AG09319 (cell line): ENCODE measurements at places on chromosomes 11 and 22.
A peak's percentile ranks its signal among the peaks of the same experiment; 100 is the strongest.

DNA sequence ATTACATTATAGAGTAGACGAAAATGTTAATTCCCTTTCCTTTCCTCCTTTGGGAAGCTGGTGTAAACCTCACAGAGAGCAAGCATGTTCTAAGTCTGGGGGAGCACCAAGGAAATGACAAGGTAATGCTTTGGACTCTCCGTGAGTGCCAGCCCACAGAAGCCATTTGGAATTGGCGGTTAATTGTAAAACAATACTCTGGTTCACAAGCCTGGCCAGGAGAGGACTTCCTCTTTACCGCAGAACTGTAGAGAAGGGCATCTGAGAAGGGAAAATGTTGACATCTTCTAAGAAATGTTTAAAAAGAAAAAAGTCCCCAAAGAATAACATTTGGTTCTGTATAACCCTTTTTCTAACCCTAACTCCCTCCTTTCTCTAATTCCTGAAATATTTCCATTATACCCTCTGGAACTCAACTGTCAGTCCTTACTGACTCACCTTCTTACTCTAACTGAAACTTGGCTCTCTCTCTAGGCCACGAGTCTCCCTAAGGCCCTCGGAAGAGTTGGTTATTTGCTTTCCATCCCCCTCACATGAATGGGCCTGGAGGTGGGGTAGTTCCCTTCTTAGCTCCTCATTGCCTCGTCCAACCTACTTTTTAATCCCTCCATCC is 379.8 kb downstream of the SOX6 start:
- DNase-seq, result no peak

DNA sequence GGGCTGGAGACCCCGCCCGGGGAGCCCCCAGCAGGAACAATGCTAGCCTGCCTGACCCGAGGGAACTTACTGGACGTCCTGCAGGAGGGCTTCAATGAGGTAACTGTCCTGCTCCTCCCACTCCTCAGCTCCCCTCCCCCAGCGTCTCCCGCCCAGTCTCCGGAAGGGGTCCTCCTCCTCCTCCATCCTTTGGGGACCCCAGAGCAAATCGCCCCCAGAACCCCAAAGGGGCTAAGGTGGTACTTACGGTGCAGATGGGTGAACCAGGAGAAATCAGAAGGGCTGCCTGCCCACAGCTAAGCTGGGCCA is 272 bp downstream of the DIXDC1 start:
- no peak for DNase-seq

GRCh38 chr22:32226326-32227104 is 21.6 kb upstream of the RFPL2 start:
- no peak for DNase-seq

DNA sequence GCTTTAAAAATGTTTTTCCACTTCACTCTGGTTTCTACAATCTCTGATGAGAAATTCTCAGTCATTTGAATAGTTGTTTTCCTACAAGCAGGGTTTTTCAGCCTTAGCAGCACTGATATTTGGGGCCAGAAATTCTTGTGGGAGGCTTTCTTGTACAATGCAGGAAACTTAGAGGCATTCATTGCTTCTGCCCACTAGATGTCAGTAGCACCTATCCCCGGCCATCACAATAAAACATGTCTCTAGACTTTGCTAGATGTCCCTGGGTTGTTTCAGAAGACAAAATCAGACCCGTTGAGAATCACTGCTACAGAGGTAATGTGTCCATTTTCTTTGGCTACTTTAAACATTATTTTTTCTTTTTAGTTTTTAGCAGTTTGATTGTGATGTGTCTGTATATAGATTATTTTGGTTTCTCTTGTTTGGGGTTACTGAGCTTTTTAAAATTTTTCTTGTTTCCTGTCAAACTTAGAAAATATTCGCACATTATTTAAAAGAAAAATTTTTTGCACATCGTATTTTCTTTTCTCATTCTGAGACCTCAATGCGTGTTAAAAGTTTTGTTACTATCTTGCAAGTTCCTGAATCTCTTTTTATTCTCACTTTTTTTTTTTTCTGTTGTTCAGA is 60.8 kb upstream of the CCDC179 start:
- DNase-seq, result peak; percentile 8

DNA sequence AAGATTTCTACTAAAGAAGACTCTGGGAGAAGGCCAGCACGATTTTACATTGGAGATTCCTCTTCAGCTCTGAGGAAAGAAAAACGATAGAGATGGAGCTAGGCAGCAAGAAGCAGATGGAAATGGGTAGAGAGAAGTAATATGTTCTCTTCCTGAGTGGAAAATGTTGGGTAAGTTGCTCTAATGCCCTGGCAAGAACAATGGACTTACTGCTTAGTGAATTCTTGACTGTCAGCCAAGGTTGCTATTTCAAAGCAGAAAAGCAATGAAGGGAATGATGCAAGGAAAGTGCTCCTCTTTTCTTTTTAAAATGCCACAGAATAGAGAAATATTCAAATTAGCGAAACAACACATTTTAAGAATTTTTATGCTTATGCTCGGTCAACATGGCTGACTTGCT is 38.4 kb upstream of the CWF19L2 start:
- peak; percentile 24 for DNase-seq

DNA sequence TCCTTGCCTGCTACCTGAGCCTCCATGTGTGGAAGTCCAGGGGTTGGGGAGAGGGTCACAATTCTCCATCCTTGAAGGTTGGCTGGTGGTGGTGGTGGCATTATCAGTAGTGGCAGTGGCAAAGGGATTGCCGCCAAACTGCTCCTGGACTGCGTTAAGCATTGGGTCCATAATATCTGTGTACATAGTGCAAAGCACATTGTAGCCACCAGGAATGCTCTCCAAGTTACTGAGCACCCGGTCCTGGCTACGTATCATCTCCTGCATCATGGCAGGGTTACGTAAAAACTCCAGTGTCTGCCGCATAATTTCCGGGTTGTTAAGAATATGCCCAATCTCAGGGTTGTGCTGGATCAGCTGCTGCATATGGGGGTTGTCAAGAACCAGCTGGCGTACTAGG is 1.2 kb downstream of the UBQLN3 start:
- DNase-seq, result no peak

GRCh38 chr11:74681686-74682651 is 49.3 kb downstream of the CHRDL2 start:
- no peak for DNase-seq

DNA sequence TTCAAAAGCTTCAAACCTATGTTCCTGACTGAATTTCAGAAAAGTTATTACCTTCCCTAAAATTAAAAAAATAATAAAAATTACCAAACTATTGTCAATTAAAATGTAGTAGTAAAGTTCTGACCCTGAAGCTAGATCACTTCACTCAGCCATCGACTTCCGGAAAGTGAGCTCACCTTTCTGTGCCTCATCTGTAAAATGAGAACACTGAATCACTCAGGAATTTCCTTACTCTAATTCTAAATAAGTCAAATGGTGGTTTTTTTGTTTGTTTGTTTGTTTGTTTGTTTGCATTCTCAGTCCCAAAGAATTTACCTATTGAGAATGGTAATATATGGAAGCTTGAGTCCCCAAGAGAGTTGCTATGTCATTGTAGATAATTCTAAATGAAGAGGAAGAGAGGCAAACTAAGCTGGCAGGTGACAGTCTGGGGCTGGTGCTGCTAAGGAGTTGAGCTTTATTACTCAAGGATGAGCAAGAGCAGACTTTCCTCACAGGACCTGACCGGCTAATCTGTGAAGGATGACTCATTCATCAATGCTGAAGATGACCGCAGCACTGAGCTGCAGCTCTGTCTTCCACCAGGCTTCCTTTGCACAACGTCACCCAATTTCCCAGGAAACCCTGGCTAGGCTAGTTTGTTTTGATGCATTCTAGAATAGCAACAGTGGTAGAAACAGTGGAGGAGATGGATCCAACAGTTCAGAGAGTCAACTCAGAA is 248.8 kb downstream of the RAB38 start:
- DNase-seq, result no peak

DNA sequence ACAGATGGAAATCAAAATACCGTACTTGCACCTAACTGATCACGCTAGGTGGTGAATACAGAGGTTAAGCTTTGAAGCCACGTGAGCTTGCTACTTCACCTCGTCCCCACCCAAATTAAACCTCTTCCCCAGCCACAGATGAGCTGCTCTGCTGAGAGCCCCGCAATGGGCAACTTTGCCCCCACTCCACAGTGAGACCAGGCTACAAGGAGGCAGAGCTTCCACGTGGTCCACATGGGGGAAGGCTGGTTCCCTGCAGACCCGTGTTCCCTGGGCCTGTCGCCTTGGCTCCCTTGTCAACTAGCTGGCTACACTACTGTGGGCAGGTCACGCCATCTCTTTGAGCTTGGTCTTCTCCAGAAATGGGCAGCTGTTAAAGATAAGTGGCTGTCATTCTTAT is 10.9 kb downstream of the CD5 start:
- DNase-seq, result no peak

- peak; percentile 80 for DNase-seq
Observed at GRCh38 chr22:45210991-45211390, 29.7 kb downstream of the KIAA0930 start.

DNA sequence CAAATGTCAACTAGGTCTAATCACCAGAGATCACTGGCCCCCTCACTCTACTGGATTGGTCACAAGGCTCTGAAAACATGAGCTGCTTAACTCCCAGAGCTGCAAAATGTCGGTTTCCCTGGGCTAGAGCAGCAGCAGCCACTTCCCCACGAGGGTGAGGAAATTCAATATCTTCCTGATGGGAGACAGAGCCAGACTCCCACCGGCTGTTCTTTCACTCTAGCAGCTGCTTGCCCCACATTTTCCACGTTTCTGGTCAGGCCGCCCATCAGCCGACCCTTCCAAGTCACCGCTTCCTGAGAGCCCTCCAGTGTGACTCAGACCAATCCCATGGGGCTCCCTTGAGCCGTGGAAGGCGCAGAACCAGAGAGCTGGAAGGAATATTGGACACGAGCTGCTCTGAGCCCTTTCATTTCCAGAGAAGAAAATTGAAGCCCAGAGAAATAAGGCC is 227.0 kb downstream of the ADAMTS15 start:
- no peak for DNase-seq

GRCh38 chr11:123405123-123405592 is 24.9 kb upstream of the GRAMD1B start:
- no peak for DNase-seq

DNA sequence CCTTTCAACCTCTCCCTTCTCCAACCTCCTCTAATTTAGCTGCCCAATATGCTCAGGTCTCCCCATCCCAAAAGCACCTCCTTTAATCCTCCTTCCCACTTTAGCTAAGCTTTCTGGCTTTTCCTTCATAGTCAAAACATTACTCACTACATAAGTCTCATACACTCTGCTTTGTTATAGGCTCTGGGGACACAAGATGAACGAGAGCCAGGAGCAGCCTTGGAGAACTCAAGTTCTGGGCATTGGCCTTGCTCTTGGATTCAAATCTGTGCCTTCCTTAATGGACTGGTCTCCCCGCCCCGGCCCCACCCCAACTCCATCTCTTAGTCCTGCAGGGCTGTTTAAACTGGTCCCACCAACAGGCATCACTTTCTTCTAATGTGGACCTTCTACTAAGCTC is 11.4 kb upstream of the HPX start:
- no peak for DNase-seq

DNA sequence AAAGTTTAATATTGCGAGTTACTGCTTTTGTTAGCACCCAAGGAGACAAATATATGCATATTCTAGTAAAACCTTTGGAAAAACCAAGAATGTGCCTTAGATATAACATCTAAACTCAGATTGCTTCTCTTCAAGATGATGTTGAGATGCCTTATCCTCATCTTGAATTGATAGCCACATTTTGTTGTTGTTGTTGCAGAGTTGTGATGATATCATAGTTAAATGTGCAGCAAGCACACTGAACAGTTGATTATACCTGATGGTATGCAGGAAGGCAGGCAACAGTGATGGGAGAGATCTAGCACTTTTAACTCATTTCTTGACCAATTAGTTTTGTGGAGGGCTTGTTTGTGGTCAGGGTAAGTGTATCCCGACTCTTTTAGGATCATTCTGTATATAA is 48.0 kb downstream of the KDM2A start:
- no peak for DNase-seq

GRCh38 chr11:36155770-36156160 is 133.5 kb downstream of the COMMD9 start:
- no peak for DNase-seq
